Stimulated activated naive CD8-positive, alpha-beta T cell treated with anti-CD3 and anti-CD28 coated beads, Interleukin-15, Interleukin-2, amounts not matched to agents 100 U/mL and 50 U/mL, for 24 hours (primary cell): ENCODE measurements at places on chromosomes 1 and 21.

DNA sequence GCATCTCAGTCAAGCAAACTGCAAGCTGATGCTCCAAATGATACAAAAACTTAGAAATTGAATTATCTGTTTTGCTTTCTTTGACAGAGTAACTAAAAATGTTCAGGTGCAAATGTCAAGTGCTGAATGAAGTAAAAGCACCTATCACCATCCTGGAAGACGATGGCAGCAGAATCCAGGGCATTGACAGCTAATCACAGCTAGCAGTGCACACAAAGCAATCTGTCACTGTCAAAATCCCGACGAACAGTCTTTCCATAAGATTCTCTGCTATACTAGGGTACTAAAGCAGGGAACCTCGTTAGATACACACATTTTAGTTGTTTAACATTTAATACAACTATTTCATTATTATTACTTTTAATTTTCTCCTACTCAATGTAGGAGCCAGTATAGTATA, 233.3 kb downstream of the BRINP3 start:
- no peak for DNase-seq

DNA sequence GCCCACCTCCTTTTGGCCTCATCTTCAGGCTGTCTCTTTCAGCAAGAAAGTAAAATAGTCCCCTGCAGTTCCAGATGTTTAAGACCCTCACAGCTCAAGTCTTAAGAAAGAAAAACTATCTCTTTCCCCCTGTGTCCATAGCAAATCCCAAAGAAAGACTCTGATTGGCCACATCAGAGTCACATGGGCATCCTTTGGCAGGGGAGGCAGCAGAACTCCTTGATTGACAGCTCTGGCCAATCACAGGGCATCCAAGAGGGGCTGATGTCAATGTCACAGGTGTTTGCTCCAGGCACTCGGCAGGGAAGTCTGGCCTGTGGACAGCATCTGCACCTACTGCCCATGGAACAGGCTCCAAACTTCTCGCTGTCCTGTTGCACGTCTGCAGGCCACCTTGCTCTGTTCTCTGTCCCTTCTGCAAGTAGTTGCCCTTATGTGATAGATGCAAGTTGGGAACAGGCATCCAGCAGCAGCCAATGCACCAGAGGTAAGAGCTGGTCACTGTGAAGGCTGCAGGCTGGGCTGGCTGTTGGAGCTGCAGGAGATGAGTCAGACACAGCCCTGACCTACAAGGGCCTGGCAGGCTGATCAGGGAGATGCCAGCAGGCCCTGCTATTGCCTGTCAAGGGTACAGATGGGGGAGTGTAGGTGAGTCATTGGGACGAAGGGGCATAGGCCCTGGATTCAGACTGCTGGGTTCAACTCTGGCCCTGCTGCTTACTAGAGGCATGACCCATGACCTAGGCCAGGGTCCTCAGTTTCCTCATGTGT, 96.8 kb upstream of the TMEM51 start:
- DNase-seq: no peak

GRCh38 chr21:40976198-40977109, 129.5 kb upstream of the DSCAM start:
- no peak for DNase-seq

GRCh38 chr1:203524152-203524551, 30.2 kb downstream of the OPTC start:
- no peak for DNase-seq

DNA sequence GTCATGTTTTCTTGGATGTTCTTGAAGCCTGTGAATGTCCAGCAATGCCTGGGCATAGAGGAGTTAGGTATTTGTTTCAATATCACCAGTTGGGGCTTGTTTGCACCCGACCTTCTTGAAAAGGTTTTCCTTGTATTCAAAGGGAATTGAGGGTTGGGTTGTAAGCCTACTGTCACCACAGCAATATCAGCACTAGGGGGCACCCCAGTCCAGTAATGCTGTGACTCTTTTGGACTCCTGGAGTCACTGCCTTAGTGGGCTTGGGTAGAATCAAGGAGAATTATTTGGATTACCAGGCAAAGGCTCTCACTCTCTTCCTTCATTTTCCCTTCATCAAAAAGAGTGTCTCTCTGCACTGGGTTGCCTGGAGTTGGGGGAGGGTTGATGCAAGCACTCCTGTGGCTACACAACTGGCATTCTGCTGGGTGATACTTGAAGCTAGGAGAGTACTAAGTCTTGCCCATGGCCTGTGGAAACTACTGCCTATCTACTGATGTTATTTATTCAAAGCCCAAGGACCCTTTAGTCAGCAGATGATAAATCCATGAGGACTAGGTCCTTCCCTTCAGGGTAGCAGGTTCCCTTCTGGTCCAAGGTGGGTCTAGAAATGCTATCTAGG, 34.5 kb downstream of the OR10R2 start:
- peak; percentile 40 for DNase-seq

- no peak for DNase-seq
Observed at GRCh38 chr1:21326861-21327344, 36.6 kb upstream of the ECE1 start.

GRCh38 chr1:16903458-16903796, 7.6 kb downstream of the RNU1-2 start:
- no peak for DNase-seq

GRCh38 chr1:1360506-1361169, 2.3 kb upstream of the MXRA8 start:
- DNase-seq: no peak
